Occipital lobe (tissue), 3 donors: ENCODE measurements at places on chromosomes 4 and X.

DNA sequence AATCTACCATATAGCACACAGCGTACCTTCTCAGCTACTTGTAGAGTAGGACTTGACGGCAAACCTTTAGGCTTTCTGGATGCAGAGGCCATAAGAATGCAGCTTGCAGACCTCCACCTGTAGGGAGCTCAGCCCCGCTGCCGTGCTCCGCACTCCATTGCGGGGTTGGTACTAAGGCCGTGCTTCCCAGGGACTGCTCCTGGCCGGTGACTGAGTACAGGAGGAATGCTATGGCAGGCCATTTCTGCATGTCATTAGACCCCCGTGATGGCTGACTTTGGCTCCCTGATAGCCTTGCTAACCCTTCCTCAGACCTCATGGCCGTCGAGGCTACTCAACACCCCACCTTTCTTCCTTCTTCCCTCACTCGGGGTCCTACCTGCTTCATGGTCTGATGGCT is 26.4 kb downstream of the TIGD2 start:
- no peak for DNase-seq

DNA sequence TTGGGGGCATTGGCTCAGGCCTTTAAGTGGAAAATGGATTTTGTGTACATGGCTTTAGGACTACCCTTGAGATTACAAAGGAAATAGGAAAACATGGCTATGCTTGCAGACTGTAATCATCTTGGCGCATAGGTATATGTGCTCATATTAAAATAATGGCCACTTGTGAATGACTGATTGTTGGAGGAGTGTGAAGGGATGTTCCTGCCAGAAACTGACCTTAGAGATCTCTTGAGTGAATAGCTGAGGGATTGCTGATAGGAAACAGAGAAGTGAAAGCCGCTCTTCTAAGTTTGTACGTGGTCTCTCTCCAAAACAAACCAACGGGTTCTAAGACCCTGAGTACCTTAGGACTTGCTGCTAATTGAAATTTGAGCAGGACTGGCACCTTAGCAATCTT is 186.0 kb downstream of the MGST2 start:
- DNase-seq: no peak

DNA sequence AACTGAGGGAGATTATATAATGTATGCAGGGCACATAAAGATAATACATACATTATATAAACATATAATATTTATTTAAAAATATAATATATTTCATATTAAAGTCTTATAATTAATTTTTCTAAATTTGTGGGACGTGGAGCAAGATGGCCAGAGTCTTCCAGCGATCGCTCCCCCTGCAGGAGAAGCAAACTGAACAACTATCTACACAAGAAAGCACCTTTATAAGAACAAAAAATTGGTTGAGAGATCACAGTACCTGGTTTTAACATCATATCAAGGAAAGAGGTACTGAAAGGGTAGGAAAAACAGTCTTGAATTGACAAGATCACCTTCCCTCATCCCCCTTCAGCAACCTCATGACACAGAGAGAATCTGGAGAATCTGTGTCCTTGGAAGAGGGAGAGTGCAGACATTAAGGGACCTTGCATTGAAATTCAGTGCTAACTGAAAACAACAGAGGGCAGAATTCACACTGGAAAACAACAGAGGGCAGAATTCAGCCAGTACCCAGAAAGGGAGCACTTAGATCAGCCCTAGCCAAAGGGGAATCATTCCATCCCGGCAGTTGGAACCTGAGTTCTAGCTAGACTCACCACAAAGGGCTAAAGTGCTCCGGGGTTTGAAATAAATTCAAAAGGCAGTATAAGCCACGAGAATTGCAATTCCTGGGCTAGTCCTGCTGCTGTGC is 262.5 kb upstream of the NDST3 start:
- DNase-seq: no peak

DNA sequence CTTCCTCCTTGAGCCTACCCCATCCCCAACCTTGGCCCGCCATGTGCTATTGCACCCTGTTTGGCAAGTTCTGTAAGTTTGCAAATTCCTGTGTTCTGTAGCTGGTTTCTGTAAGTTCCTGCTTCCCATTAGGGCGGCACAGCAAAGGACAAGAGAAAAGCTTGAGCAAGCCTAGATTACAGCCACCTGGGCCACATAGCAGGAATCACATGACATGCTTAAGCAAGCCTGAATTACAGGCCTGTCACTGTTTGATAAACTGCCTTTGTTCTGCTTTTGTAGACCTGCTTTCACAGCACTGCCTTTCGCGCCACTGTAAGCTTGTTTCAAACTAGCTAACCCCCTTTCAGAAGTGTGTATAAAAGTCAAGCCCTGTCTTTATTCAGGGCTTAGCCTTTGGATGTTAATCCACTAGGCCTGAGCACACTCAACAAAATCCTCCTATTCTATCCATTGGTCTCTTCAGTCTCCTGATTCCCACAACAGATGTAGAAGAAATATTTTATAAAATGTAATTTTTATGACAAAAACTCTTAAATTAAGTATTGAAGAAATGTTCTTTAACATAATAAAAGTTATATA is 906.8 kb upstream of the NDST4 start:
- no peak for DNase-seq

GRCh38 chr4:60223208-60223923 is 976.8 kb upstream of the ADGRL3 start:
- DNase-seq: no peak

GRCh38 chr4:189597341-189597740 is 343.3 kb upstream of the FRG1 start:
- no peak for DNase-seq

DNA sequence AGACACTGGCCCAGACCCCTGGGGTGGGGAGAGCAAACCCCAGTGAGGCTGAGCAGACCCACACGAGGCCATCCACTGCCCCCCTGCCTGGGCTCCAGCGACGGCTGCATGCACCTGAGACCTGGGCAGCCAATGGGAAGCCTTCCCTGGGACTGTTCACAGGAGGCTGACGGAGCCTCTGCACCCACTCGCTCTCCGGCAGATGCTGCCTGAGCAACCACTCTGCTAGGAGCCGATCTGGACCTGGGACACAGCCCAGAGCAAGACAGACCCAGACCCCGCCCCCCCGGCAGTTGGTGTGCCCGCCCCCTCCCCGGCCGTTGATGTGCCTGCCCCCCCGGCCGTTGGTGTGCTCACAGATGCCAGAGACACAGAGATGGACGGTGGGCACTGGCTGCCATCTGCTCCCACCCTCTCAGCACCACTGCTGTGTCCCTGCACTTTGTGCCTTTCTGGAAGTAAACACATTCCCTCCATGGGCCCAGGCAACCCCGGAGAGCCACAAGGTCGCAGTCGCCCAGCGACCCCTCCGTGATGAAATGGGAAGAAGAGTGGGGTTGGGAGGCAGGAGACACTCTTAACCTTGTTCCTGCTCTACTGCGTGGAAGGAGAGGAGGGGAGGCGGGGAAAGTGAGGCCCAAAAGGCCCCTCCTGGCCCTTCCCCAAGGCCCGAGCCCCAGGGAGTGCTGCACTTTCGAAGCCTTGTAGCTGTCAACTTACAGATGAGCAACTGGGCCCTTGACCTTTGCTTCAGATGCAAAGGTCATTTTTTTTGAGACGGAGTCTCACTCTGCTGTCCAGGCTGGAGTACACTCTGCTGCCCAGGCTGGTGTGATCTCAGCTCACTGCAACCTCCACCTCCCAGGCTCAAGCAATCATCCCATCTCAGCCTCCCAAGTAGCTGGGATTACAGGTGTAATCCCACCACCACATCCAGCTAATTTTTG is 62.0 kb downstream of the ZFYVE28 start:
- no peak for DNase-seq

GRCh38 chrX:102727761-102728160 is 7.2 kb downstream of the GPRASP3 start:
- DNase-seq: no peak

DNA sequence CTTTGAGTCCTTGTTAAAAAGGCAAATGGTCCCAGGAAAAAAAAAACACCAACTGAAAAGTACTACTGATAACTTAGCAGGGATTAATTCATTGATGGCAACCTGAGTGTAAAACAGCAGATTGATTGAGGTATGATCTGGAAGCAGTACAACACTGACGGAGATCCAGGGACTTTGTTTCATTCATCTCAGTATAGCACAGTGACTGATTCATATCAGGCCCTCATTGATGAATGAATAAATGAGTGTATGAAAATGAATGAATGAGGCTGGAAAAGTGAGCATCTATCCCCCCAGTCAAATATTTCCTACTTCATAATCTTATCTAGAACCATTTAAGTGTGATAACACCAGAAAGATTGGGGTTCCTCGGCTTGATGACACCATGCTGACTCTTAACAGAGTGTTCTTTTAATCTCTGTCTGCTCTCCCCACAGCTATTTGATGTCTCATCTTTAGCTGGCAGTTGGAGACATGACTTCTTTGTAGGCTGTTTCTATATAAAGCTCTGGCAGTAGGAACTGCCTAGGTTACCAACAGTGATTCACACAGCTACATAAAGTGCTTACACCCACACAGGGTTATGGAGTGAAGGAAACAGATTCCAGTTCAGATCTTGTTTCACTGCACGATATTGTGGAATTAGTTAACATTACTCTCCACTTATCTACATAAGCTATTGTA is 18.6 kb upstream of the RNF128 start:
- peak; percentile 1 for DNase-seq

DNA sequence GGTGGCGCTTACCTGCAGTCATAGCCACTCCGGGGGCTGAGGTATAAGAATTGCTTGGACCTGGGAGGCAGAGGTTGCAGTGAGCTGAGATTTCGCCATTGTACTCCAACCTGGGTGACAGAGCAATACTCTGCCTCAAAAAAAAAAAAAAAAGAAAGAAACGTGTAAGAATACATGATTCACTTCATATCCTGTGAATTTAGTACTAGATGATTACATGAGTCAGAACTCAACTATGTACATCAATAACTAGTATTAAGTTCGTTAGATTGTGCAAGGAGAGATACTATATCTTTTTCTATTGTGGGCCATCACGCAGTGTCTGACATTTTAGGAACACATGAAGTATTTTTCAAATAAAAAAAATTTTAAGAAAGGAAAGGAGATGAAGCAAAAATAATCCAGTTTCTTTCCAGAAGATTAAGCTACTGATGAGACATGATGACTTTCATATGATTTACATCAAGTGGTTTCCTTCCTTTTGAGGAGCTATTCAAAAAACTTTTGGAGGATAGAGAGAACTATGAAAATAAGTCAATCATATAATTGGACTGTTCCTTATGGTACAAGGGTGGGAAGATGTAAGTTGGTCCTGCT is 64.7 kb upstream of the EXOC1L start:
- no peak for DNase-seq

DNA sequence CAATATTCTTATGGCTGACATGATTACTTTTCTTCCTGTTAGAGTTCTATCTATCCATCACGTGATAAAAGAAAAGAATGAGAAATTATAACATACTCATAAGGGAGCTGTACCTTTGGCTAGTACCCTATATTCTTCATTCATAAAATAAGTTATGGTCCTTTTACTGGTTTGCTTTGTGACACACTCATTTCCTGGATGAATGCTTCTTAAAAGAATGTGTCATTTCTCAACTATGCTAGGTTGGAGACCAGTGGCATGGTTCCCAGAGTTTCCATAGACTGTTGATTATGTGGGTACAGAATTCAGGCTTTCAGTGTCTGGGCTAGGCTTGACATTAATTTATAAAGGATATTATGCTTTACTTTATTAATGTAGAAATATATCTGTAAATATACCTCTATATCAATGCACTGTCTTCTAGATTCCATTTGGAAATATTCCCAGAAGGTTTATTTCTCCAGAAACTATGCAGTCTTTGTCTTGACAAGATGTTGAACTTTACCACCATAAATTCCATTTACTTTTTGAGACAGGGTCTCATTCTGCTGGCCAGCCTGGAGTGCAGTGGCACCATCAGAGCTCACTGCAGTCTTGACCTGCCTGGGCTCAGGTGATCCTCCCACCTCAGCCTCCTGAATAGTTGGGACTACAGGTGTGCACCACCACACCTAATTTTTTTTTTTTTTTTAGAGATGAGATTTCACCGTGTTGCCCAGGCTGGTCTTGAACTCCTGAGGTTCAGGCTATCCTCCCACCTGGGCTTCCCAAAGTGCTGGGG is 23.8 kb downstream of the NUDT6 start:
- no peak for DNase-seq

- no peak for DNase-seq
Observed at GRCh38 chr4:47002580-47002979, 9.2 kb upstream of the GABRA4 start.

DNA sequence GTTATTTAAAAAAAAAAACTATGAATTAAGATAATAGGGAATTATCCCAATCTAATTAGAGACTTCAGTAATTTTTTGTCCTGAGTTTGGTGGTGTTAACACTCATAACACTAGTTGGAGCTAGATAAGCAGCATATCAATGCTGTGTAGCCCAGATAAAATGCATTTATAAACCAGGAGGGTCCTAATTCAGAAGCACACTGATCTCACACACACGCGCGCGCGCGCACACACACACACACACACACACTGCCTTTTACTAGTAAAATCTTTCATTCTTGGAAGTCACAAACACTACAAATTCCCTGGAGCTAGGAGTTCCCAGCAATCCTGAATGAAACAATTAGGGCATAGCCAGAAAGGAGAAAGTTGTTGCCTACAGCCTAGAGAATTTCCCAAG is 3.2 kb downstream of the UNC5C start:
- DNase-seq: no peak

DNA sequence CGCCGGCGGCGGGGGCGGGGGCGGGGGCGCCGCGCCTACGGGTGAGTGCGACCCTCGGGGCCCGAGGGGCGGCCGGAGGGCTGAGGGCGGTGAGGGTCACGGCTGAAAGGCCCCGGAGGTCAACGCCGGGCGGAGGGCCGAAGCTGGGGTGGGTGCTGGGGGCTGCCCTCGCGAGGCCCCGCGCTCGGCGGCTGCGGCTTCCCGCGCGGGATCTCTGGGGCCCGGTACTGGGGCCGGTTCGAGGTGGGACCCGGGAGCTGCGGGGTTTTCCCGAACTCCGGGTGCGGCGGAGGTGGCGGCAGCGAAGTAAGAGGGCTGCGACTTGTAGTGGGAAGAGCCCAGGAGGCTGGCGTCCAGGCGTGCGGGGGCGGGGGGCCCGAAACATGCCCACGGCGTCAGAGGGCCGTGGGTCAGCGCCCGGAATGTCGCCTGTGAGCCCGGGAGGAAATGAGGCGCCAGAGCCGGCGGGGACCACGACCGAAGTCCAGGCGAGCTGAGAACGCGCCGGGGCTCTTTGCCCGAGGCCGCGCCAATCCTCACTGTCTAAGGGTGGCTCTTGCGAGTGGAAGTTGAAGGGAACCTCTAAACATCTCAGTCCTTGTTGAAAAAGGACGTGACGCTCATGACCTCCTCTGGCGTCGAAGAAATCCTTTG is 407 bp downstream of the IL13RA1 start:
- no peak for DNase-seq

DNA sequence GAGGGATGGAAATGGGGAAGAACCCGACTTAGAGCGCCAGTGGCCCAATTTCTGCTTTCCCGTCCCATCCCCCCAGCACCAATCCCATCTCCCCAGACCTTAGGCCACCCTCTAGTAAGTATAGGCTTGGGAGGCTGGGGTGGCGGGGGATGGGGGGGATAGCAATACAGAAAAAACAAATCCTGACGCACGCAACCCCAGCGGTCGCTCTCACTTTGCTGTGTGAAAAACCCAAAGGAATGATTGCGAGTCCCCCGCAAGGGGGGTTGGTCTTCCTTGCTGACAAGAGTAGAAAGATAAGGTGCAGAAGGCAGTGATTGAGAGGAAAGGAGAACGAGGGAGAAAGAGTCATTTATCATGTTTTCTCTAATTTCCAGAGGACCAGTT is 863 bp downstream of the CPE start:
- peak; percentile 34 for DNase-seq

- DNase-seq: no peak
Observed at GRCh38 chr4:71526637-71527406, 188.0 kb downstream of the SLC4A4 start.
